HCT116 (cell line): ENCODE measurements at places on chromosomes 16 and 17. TPM values are rescaled to one million over a fixed set of nuclear protein-coding genes. Genes with fewer than 3 reads are reported as not detected.

DNA sequence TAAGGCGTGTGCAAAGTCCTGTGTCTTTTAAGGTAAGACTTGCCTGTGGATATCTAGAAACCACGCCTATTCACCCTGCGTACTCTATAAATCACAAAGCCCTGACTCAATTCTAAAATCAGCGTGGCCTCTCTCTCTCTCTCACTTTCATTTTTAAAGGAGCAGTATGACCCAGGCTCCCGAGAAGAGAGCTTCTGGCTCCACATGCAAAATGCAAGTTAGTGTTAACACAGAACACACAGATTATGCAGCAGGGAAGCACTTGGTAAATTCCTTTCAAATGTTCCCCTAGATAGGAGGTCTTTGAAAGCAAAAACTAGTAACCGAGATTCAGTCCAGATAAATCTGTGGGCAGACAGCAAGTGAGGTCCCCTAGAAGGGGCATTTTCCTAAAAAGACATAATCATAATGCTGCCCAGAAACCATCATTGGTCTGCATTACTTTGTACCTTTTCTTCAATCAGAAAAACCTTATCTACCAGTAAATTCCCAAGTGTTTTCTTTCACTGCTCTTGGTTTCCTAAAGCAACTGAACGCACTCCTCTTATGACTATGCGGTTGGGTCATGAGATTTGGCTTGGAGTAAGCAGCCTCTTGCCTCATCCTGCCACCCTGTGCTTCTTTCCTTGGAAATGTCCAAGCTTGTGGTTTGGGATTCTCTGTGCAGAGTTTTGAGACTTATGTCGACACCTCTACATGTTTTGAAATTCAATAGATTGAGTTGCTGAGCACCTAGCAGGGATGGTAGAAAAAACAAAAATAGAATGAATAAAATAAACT lies 31.7 kb upstream of the KCNJ2 start:
- no peak overlapping the region for H3K4me3 ChIP-seq
- no peak overlapping the region for H3K27ac ChIP-seq
- H3K4me1 ChIP-seq, result no peaks in the 10 kb centered on the region
- no peak for DNase-seq

- H3K27me3 ChIP-seq, result no peaks in the 10 kb centered on the region
- H3K27ac ChIP-seq, result peak within 1 kb of the TSS; percentile 74
- H3K4me1 ChIP-seq, result peaks cover 24% of the 10 kb centered on the region
- peaks cover 13% of the 10 kb centered on the region for H3K36me3 ChIP-seq
Observed at GRCh38 chr16:69105501-69106361, at the start of gene HAS3. Gene HAS3, plus strand, starts transcription at chr16:69105653. Its CDS starts 3,743 bp downstream, at chr16:69109396.

The CD300E gene
- total RNA-seq, result not detected

DNA sequence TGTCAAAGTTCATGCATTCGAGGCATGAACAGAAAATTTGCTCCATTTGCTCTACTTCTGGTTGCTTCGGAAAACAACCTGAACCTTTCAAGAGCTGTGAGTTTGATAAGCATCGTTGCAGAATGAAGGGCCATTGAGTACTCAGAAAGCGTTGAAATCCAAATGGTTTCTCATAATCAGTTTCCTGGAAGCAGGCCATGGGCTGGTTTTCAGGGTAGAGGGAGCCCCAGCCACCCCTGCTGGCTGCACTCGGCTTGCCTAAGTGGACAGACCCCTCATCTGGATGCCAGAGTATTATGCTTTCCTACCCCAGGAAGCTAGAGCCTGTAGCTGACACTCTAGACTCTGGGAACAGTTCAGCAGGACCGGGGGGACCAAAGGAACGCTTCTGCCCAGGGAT lies 24.4 kb downstream of the SCNN1G start:
- H3K4me3 ChIP-seq, result no peak overlapping the region
- no peak overlapping the region for H3K27ac ChIP-seq
- DNase-seq, result no peak
- no peaks in the 10 kb centered on the region for H3K36me3 ChIP-seq

GRCh38 chr17:29615048-29615385 lies 7.7 kb downstream of the CORO6 start:
- peaks cover 28% of the 10 kb centered on the region for H3K4me1 ChIP-seq
- no peak overlapping the region for H3K27ac ChIP-seq

- no peaks in the 10 kb centered on the region for H3K4me1 ChIP-seq
- no peak for DNase-seq
- peaks cover 35% of the 10 kb centered on the region for H3K27me3 ChIP-seq
- no peaks in the 10 kb centered on the region for H3K36me3 ChIP-seq
- H3K4me3 ChIP-seq, result no peak overlapping the region
Observed at GRCh38 chr16:66054095-66054494, 312.4 kb upstream of the CDH5 start.

DNA sequence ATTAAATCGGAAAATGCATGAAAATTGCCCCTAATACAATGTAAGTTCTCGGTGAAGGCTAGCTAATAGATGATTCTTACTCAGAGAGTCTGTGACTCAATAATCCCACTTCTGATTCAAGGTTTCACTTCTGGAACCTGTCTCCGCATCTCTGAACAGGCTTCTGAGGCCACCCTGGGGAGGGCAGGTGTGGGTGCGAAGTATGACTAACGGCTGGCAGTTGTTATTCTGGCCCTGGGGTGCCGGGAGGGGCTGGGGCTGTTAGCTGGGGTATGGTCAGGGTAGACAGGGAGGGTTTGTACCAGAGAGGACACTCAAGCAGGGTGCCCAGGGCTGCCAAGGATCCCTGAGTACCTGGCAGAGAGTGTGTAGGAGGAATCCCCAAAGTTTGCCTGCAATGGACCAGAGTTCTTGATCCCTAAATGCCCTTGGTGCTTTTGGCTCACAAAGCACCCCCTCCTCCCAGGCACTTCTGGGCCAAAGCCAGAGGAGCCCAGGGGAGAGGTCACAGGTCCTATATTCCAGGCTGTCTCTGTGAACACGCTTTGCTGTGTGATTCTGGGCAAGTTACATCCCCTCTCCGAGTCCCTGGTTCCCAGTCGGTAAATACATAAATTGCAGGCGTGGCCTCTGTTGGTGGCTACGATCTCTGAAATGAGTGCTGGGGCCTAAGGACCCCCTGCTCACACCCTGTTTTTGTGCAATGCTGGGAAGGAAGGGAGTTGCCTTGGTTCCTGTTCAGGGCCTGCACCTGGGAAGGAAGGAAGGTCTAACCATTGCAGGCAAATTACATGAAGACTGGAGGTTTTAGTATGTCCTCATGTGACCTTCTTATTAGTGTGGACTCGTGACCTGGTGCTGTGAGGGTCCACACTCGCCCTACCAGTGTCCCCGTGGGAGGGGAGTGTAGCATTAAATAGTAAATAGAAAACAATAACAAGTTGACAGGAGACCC lies 49.9 kb upstream of the CPNE2 start:
- H3K27me3 ChIP-seq, result no peaks in the 10 kb centered on the region
- no peak overlapping the region for H3K27ac ChIP-seq
- no peaks in the 10 kb centered on the region for H3K36me3 ChIP-seq
- no peak for DNase-seq

DNA sequence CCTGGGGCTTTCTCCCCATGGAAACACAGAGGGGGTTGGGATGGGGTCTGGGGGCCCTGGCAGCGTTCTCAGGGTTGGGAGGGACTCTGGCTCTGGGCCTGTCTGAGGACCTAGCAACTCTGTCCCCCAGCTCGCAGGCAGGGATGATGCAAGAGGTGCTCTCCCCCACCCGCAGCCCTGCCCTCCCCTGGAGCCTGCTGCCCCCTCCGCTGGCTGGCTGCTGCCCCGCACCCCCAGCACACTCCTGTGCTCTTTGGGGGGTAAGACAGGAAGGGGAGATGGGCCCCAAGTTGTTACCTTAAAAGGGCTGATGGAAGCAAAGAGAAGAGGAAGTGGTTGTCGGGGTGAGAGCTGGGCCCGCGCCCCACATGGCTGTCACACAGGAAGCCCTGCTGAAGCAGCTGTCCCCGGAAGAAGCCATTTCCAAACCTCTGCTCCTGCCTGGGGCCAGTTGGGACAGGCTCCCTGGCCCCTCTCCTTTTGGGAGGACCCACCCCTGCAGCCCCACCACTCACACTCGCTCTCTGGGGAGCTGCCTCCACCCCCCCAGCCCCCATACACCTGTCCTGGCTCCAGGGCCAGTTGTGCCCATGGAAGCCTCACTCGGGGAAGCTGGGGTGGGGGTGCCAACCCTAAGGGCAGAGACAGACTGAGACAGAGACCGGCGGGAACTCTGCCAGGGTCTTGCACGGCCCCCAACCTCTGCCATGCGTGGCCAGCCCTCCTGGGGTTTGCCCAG lies 2.5 kb downstream of the CORO1A start:
- no peaks in the 10 kb centered on the region for H3K27me3 ChIP-seq
- DNase-seq, result no peak
- H3K4me1 ChIP-seq, result peaks cover 19% of the 10 kb centered on the region

GRCh38 chr17:61408151-61409041 lies 8.8 kb downstream of the TBX2 start:
- H3K27ac ChIP-seq, result peak overlapping the region; percentile 97; the same call in 1 of the 2 replicates
- no peaks in the 10 kb centered on the region for H3K36me3 ChIP-seq
- DNase-seq, result no peak
- H3K4me3 ChIP-seq, result peak overlapping the region; percentile 52
- H3K4me1 ChIP-seq, result peaks cover 27% of the 10 kb centered on the region; the same call in 1 of the 2 replicates
- H3K27me3 ChIP-seq, result no peaks in the 10 kb centered on the region

DNA sequence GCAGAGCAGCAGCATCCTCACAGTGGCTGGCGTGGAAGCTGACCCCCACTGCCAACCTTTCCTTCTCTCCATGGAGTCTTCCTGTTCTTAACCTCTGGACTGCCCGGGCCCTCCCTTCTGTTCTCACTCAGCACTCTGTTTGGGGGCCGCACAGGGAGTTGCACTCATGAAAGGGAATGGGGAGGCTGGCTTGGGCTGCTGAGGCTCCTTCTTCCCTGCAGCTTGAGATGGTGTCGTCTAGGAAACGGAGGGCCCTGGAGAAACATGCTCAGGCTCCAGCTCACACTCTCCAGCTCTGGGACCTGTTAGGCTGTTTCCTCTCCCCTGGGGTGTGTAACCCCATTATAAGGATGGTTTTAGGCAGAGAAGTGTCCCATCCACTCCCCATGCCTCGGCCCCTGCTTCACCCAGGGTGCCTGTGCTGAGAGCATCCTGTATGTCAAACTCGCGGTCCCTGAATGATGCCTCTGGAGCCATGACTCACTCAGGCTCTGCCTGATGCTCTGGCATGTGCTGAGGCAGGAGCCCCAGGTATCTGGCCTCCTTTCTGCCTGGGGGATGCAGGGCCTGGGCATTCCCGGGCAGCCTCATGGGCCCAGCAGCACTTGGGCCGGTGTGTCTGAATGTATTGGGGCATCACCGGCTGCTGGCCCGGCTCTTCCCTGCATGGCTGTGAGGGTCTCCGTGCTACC lies 18.9 kb downstream of the TMEM94 start:
- H3K36me3 ChIP-seq, result no peaks in the 10 kb centered on the region
- DNase-seq, result no peak
- H3K27ac ChIP-seq, result no peak overlapping the region
- no peaks in the 10 kb centered on the region for H3K4me1 ChIP-seq
- H3K4me3 ChIP-seq, result no peak overlapping the region

DNA sequence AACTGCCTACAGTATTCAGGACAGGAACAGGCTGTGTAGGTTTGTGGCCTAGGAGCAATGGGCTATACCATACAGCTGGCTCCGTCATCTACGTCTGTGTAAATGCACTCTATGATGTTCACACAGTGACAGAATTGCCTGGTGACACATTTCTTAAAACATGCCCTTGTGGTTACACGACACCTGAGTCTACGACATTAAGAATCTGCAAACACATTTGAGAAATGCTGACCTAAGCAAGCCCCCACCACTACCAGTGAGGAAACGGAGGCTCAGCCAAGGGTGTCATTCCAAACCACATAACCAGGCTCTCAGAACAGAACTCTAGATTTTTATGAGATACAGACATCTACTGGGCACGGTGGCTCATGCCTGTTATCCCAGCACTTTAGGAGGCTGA lies 23.5 kb downstream of the USP36 start:
- no peak overlapping the region for H3K4me3 ChIP-seq
- DNase-seq, result no peak
- H3K27me3 ChIP-seq, result no peaks in the 10 kb centered on the region
- no peaks in the 10 kb centered on the region for H3K4me1 ChIP-seq
- H3K27ac ChIP-seq, result no peak overlapping the region
- peaks cover 93% of the 10 kb centered on the region for H3K36me3 ChIP-seq

GRCh38 chr16:52439171-52439701 lies 107.7 kb downstream of the TOX3 start:
- no peak overlapping the region for H3K4me3 ChIP-seq
- no peaks in the 10 kb centered on the region for H3K27me3 ChIP-seq
- no peaks in the 10 kb centered on the region for H3K36me3 ChIP-seq
- H3K27ac ChIP-seq, result no peak overlapping the region
- DNase-seq, result no peak

The ARHGDIG gene
- not detected for total RNA-seq

DNA sequence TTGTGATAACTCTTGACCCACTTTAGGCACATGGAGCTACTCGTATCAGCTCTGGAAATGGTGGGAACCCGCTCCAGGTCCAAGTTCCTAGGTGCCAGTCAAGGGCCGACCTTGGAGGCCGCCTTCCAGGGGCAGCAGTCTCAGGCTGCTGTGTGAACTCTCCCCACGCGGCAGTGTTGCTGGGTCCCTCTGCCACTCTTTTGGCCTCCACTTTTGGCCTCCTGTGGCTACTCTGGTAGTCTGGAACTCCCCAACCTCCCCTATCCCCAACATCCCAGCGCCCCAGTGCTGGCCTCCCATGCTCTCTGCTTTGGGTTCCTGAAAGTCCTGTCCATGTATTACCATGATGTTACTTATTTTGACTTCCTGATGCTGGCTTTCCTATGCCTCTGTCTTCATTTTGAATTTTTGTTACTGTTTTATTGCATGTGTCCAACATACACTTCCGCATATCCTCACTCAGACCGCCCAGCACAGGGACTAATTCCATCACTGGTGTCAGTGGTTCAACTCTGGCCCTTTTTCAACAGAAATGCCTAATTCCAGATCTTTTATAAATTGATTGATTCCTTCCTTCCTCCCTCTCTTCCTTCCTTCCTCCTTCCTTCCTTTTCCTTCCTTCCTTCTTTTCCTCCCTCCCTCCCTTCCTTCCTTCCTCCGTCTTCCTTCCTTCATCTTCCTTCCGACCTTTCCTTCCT lies 44.1 kb downstream of the COX4I1 start:
- no peak overlapping the region for H3K27ac ChIP-seq
- H3K27me3 ChIP-seq, result peaks cover 12% of the 10 kb centered on the region; the same call in 1 of the 2 replicates
- H3K4me3 ChIP-seq, result no peak overlapping the region
- DNase-seq, result no peak
- H3K4me1 ChIP-seq, result no peaks in the 10 kb centered on the region

DNA sequence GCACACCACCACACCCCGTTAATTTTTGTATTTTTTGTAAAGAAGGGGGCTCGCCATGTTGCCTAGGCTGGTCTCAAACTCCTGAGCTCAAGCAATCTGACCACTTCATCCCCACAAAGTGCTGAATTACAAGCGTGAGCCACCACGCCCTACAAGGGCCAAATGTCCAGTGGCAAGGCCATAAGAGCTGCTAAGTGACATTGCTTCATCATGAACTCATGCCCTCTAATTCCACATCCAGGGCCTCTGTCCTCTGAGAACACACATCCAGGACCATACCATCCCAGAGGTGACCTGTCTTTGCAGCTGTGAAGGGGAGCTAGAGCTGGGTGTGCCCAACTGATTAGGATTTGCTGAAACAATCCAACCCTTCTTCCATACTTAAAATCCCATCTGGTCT lies 25.6 kb upstream of the MEIOC start:
- H3K36me3 ChIP-seq, result no peaks in the 10 kb centered on the region
- H3K4me3 ChIP-seq, result no peak overlapping the region
- H3K27ac ChIP-seq, result no peak overlapping the region
- H3K4me1 ChIP-seq, result no peaks in the 10 kb centered on the region
- DNase-seq, result no peak

- H3K4me3 ChIP-seq, result no peak overlapping the region
- no peak overlapping the region for H3K27ac ChIP-seq
- no peak for DNase-seq
- H3K27me3 ChIP-seq, result no peaks in the 10 kb centered on the region
Observed at GRCh38 chr16:69277413-69277812, 33.7 kb upstream of the VPS4A start.
